ENCODE measurements at places on chromosomes 13 and 19. TPM values are rescaled to one million over a fixed set of nuclear protein-coding genes. Genes with fewer than 3 reads are reported as not detected.
A peak's percentile ranks its signal among the peaks of the same experiment; 100 is the strongest.

DNA sequence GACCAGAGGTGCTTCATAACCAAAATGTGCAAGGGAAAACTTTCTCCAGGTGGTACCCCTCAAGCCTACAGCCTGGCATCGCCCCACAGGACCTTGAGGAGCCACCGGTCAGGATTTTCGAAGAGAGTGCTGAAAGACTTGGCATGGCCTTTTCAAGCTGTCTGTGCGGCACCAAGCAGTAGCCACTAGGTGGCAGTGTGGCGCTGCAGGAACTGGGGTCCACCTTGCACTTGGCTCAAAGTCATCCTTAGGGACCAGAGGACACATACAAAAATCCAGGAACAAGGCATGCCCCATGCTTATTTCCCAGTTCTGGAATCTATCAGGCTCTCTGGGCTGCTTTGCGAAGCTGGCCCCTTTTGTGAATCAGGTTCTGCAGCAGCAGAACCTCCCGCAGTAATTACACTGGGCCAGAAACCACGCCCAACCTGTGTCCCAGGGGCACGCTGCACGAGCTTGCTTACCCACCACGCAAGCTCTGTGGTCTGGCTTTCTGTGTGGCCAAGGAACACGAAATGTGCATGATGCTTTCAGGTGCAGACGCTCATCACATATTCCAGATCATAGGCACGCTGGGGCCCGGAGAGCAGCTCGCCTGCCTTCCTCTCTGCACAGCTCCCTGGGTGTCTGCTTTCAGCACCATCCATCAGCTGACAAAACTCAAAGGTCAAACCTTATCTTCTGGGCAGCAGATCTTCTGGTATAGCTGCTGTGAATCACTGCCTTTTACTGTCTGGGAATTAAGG is 87.2 kb downstream of the SLC7A1 start:
- peak; percentile 93 for DNase-seq

- DNase-seq: no peak
Observed at GRCh38 chr19:47545061-47545948, 27.6 kb downstream of the ZNF541 start.

GRCh38 chr19:3547301-3547731 is 8.3 kb downstream of the TEKTIP1 start:
- no peak for DNase-seq

The CASP14 gene
- not detected for total RNA-seq
